ENCODE measurements at places on chromosomes 7 and 10.

GRCh38 chr7:96004578-96004977 lies 232.2 kb downstream of the DYNC1I1 start:
- DNase-seq, result no peak

DNA sequence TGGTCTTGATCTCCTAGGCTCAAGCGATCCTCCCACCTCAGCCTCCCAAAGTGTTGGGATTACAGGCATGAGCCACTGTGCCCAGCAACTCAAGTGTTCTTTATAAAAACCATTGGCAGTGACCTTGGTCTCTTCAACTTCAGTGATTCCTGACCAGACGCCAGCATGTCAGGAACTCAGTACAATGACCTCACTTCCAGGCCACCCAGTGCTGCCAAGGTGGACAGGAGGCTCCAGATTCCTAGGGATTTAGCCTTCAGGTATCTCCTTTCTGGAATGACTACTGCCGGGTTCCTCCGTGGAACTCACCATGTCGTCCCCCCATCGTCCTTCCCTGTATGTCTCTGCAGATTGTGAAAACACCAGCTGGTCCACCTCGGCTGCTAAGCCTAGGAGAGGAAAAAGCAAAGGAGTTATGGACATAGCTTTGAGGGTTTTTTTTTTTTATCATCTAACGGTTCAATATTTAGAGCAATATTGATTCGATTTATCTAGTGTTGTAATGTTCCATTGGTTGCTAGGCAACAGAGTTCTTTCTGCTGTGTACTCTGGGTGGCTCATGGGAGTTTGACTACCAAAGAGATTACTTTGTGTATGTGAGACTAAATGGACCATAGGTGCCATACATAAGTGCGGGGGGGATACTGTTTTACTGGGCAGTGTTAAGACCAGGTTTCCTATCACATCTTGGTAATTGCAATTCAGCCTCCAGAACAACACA lies 425.8 kb upstream of the AUTS2 start:
- DNase-seq, result no peak

GRCh38 chr10:110755781-110756180 lies 111.6 kb downstream of the RBM20 start:
- no peak for DNase-seq

DNA sequence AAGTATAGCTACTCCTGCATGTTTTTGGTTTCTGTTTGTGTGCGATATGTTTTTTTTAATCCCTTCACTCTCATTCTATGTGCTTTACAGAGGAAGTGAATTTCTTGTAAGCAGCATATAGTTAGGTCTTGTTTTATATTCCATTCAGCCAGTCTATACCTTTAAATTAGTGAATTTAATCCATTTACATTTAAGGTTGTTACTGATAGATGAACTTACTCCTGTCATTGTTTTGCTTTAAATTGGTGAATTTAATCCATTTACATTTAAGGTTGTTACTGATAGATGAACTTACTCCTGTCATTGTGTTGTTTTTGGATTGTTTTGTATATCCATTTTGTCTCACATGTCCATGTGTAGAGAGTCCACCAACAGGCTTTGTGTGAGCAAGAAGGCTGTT lies 11.1 kb downstream of the GIMAP8 start:
- no peak for DNase-seq

DNA sequence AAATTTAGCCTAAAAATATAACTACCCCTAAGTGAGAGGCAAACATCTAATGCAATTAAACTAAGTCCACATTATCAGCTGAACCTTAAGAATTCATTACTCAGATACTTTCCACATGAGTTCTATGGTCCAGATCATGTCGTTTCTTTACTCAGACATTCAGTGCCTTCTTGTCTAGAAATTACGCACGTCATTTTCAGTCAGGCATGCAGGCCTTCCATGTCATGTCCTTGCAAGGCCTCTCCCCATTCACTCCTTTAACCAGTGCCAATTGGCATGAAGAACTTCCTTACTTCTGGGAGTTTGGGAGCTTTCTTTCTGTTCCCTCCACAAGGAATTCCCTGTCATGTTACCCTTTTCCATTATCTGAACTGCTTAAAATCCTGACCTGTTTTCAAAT lies 118.8 kb downstream of the NRP1 start:
- no peak for DNase-seq

- DNase-seq, result no peak
These were observed 8.9 kb upstream of the GRK5 start for GRCh38 chr10:119198438-119198837.

DNA sequence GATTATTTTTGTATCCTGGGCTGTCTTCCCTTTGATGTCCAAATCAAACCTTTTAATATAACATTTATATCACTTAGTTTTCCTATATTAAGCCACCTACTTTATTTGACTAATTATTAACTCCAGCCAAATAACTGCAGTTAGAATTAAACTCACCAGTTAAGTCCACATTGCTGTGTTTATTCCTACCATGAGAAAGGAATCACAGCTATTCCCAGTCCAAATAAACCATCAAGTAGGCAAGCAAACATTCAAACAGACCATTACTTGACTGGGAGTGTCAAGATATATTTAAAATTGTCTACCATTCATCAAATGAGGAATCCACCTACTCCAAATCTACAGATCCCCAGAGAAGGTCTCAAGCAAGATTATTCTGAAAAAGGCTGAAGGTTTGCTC lies 22.4 kb downstream of the PDE1C start:
- DNase-seq, result no peak

- DNase-seq, result no peak
These were observed 316.0 kb upstream of the AOAH start for GRCh38 chr7:37040330-37040729.

Data from GM12892 (cell line).